ENCODE measurements at places on chromosomes 5 and 9. TPM values are rescaled to one million over a fixed set of nuclear protein-coding genes. Genes with fewer than 3 reads are reported as not detected.

The PCDHB7 gene
- total RNA-seq = 0.40 TPM

The ZDHHC11 gene
- total RNA-seq = 1.6 TPM

The FPGS gene
- total RNA-seq = 71.4 TPM

The TAF11L5 gene
- total RNA-seq = not detected

- no peak for DNase-seq
Measured at GRCh38 chr9:130915096-130915447, 18.5 kb upstream of the QRFP start.

- no peak for DNase-seq
Measured at GRCh38 chr5:123090661-123091297, 1.7 kb downstream of the PRDM6 start.

GRCh38 chr5:141848744-141849414, 29.3 kb downstream of the PCDH1 start:
- DNase-seq = peak; percentile 87

GRCh38 chr5:169286572-169287300, 14.2 kb downstream of the SLIT3 start:
- DNase-seq = no peak

GRCh38 chr9:8822667-8823025, 1023.1 kb upstream of the DMAC1 start:
- DNase-seq = no peak

DNA sequence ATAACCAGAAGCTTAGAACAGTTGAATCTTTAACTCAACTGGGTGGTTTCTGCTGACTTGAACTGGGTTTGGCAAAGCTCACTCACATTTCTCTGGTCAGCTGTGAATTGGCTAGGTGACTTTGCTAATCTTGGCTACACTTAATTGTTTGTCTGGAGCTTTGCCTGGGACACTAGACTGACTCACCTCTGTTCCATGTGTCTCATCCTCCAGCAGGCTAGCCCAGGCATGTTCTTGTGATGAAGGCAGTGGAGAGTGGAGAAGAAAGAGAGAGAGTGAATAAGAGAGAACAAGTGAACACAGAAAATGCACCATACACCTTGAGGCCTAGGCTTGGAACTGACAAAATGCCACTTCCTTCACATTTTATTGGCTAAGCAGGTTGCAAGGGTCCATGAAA, 32.6 kb downstream of the SPATA31D1 start:
- no peak for DNase-seq

DNA sequence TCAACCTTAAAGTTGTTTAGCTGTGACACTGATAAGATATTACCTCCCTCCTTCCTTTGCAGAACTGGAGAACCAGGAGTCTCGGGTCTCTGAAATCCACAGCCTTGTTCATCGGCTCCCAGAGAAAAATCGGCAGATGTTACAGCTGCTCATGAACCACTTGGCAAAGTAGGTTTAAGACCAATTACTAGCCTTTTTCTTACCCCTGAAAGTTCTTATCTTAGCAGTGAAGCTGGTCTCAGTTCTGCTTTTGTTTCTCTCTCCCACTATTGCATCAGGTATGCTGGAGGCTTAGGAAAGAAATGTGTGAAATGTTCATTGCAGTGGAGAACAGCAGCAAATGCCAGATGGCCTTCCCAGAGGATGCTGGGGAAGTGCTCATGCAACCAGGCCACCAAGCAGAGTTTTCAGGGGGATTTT, 287.4 kb downstream of the ARHGAP26 start:
- no peak for DNase-seq

The SLC2A8 gene
- total RNA-seq = 9.4 TPM

The EIF4EBP3 gene
- 1.4 TPM for total RNA-seq

DNA sequence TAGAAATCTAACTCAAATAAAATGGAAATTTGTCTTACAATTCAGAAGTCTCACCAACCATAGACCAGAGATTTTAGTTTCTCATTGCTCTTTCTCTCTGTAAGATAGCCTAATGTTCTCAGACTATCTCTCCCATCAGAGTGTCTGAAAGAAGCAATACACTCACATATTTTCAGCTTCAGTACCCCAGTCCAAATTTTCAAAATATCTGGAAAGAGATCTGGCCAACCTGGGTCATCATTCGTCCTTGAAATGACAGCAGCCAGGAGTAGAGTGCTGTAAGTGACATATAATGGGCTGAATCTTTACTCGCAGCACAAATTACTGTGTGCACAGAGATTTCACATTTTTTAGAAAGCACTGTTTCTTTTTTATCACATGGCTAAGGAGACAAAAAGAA, 313.3 kb upstream of the PRR16 start:
- DNase-seq = no peak

The HMGCR gene
- 119 TPM for total RNA-seq

- no peak for DNase-seq
Measured at GRCh38 chr9:132003319-132003704, 76.4 kb downstream of the MED27 start.

GRCh38 chr5:180421672-180422071, 68.5 kb upstream of the GFPT2 start:
- DNase-seq = no peak

DNA sequence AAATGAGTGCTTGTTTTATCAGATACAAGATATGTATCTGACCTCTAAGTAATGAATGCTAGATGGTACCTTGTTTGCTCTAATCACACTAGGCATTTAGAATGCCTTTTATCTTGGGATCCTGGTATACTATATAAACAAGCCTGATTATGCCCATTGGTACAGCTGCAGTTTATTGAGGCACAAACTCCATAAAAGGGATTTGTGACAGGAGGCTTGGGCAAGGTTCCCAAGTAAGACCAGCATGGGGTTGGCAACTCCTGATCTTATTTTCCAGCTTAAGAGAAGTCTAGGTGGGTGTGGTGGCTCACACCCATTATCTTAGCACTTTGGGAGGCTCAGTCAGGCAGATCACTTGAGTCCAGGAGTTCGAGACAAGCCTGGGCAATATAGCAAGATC, 93.9 kb upstream of the DMRT1 start:
- DNase-seq = no peak

All from pulmonary artery endothelial cell (primary cell).